ENCODE measurements at places on chromosomes 3 and 15.
A peak's percentile ranks its signal among the peaks of the same experiment; 100 is the strongest.

DNA sequence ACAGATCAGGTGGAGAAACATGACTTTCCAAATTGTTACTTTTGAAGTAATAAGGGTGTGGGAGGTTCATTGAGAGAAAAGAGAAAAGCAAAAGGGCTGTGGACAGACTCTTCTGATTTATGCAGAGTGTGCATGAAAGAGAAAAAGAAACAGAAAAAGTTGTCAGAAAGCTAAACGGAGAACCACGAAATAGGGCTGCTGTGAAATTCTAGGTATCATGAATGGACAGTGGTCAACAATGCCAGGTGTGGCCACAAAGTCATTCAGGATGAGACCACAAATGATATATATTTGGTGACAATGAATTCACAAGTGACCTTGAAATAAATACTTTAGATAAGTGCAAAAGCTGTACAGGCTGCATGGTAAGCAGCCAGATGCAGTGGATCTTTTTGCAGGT is 170.1 kb downstream of the IL5RA start:
- no peak for DNase-seq

GRCh38 chr3:59212128-59212779 is 162.4 kb upstream of the CFAP20DC start:
- no peak for DNase-seq

GRCh38 chr3:155870945-155871745 is 695 bp downstream of the GMPS start:
- no peak for DNase-seq

DNA sequence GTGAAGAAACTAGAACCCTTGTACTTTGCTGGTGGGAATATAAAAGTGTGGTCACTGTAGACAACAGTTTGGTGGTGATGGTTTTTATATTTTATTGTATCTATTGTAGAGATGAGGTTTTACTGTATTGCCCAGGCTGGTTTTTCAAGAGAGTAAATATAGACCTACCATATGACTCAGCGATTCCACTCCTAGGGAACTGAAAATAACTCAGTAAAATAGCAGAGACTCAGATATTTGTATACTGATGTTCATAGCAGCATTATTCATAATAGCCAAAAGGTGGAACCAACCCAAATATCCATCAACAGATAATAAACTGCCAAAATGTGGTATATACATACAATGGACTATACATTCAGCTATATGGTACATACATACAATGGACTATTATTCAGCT is 68.8 kb upstream of the IL12A start:
- DNase-seq = no peak

GRCh38 chr3:138497021-138497420 is 62.6 kb downstream of the ESYT3 start:
- DNase-seq = no peak

GRCh38 chr3:192161661-192162060 is 565.7 kb downstream of the FGF12 start:
- DNase-seq = no peak

- no peak for DNase-seq
Measured at GRCh38 chr15:27070841-27071240, 99.9 kb downstream of the GABRG3 start.

DNA sequence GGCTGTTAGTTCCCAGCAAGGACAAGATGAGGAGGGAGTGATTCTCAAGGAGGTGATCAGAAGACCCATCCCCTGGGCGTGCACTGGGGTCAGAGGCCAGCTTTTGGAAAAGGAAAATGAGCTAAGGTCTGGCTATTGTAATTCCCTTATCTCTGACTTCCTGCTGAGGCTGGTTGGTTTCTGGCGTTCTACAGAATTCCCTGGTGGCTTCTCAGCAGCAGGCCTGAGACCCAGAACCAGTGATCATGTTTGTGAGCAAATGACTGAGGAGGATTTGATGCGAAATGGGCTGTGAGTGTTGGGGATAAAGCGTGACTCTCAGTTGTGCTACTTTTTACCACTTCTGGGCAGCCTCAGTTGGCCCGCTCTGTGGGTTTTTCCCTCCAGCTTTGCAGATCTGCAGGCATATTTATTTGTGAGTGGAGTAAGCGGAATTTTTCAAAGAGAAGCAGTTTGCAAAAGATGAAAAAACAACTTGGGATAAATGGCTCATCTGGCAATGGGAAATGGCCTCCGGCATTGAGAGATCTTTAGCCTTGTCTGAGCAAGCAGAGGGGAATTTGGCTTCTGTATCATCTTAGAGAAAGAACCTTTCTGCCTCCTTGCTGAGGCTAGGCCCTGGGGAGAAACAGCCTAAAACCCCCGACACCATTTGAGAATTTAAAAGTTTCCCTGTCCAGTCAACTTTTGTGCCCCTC is 102.7 kb downstream of the SLCO3A1 start:
- DNase-seq = no peak

- peak; percentile 72 for DNase-seq
Measured at GRCh38 chr3:49093853-49094767, at the start of gene QRICH1. TSS of gene QRICH1 (minus strand) at chr3:49094071. CDS start at chr3:49077017, 17,054 bp downstream.

GRCh38 chr15:31125061-31125460 is 23.5 kb upstream of the TRPM1 start:
- DNase-seq = peak; percentile 17

DNA sequence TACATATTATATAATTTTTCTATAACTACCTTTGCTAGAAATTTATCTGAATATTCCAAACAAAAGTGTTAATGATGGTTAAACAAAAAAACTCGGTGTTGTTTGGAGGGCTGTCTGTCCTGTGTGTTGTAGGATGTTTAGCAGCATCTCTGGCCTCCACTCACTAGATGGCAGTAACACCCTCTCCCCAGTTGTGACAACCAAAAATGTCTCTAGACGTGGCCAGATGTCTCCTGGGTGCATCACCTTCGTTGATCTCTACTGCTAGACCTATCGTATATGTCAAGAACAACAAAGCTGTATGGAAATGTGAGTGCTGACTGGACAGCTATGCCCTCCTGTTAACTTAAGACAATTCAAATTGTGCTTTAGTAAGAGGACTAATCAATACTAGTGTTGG is 14.1 kb downstream of the ANKRD34C start:
- no peak for DNase-seq

Data from NCI-H2081 treated with DMSO at 0.1 percent for 48 hours (cell line).